ENCODE measurements at places on chromosomes 13 and 19.

- DNase-seq, result no peak
Measured at GRCh38 chr13:41909506-41909905, 51.4 kb downstream of the VWA8 start.

GRCh38 chr13:21016487-21016886, 44.9 kb downstream of the LATS2 start:
- no peak for DNase-seq

- DNase-seq, result peak; percentile 39
Measured at GRCh38 chr19:13207846-13208671, 57.8 kb downstream of the IER2 start.

- DNase-seq, result no peak
Measured at GRCh38 chr13:99798756-99799155, 172.8 kb downstream of the ZIC5 start.

GRCh38 chr13:49099513-49099877, 120.6 kb upstream of the MLNR start:
- DNase-seq, result no peak

All from activated CD4-positive, alpha-beta T cell treated with anti-CD3 and anti-CD28 coated beads, Interleukin-2, amount 50 U/mL, for 24 hours (primary cell).